NCI-H2171 (cell line): ENCODE measurements at places on chromosomes 6 and 20.

- no peak for DNase-seq
Measured at GRCh38 chr6:42274898-42275297, 57.2 kb upstream of the MRPS10 start.

GRCh38 chr6:116012951-116013350 lies 47.7 kb downstream of the FRK start:
- no peak for DNase-seq

GRCh38 chr6:163444077-163444476 lies 29.6 kb downstream of the QKI start:
- DNase-seq = no peak

DNA sequence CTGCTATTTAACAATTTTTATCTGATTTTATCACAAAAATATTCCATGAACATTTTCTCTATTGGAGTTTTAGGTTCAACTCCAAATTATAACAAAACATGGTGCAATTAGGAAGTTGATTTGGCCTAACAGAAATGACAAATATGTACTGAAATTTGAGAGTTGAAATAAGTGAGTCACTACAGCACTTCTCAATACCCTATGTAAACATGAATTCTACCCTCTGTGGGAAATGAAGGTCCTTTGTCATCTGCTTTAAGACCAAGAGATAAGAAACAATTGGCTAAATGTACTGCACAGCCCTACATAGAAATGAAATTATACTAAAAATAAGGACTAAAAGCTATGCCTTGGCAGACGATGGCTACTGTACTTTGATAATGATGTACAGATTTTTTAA lies 86.2 kb upstream of the BEND6 start:
- no peak for DNase-seq

GRCh38 chr6:122984393-122984792 lies 11.6 kb upstream of the CLVS2 start:
- DNase-seq = no peak

- DNase-seq = no peak
Measured at GRCh38 chr6:45969026-45969425, 46.6 kb downstream of the CLIC5 start.

DNA sequence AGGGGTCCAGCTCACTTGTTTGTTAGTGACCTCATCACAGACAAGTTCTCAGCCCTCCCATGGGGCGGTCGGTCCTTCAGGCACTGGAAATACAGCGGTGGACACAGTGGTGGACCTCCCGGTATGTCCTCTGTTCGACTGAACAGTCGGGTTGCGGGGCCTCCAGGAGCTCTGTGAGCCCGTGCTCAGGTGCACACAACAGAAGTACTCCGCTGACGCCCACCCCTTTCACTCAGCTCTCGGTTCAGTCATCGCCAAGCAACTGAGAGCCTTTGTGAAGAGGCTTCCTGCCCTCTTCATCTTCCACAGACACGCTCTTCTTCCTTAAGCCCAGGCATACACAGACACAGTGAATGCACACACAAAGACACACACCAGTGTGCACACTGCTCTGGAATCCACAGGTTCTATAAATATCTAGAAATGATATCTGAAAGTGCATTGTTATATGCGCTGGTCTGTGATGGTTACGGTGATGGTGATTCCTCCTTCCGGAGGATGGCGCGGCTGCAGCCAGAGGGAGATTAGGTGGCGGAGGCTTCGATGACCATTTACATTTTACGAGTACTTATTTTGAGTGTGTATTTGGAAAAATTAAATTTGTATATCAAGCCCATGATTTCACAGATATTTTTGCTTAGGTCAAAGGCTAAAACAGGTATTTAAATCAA lies 46.8 kb upstream of the BHLHE23 start:
- no peak for DNase-seq

GRCh38 chr6:157194643-157195042 lies 128.7 kb downstream of the TMEM242 start:
- no peak for DNase-seq

GRCh38 chr6:99353126-99353525 lies 3.7 kb upstream of the FAXC start:
- DNase-seq = no peak

DNA sequence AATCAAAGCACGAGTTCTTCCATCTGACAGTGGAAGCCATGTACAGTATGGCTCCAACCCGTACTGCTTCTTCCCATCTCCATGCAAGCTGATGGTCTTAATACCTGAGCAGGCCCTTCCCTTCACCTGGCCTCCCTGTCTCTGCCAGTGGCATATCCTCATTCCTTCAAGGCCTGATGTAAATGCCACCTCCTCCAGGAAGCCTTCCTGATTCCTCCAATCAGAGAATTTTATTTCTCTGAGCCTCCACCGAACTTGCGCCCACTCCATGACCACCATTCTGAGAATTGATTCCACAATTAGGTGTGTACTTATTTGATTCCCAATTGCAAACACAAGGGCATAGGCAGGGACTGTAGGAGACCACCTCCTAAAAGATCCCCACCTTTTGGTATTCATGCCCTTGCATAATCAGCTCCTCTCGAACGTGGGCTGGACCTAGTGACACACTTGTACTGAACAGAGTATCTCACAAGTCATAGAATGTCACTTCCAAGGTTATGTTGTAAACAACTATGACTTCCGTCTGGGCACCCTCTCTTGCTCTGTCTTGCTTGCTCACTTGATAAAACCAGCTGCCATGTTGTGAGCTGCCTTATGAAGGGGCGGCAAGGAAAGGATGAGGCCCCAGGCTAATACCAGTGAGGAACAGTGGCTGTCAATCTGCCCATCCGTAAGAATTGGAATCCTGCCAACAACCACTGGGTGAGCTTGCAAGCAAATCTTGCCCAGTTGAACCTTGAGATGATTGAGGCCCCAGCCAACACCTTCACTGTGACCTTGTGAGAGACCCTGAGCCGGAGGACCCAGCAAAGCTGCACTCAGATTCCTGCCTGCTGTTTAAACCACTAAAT lies 38.8 kb downstream of the CPNE5 start:
- no peak for DNase-seq

- DNase-seq = no peak
Measured at GRCh38 chr6:114733596-114733995, 390.8 kb upstream of the HS3ST5 start.

DNA sequence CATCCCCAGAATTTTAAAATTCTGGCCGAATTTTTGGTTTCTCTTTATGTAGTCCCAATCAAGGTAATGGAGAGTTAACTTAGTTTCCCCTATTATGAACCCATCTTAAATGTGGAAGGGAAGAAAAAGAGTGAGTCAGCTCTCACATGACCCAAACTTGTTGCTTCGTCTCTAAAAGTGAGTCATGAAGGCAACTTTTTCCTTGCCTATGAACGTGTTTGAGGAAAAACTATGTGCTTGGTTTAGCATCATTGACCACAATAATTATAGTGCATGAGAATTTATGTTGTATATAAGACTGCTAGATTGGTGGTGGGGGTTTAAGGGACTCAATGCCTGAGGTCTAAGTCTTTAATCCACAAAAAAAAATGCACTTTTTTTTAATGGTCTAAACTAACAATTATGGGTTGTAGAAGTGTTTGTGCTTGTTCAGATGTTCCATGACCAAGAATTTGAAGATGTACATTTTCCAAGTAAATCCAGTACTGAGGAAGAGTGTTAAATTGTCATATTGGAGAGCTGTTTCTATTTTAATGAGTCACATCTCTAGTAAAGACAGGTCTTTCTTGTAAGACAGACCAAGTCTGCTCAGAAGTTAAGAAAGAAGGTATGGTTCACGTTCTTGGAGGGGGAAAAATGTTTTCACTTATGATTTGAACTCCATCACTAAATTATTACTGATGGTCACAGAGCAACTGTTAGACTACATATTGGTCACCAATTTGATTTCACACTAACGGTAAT lies 409.9 kb upstream of the MARCKS start:
- DNase-seq = no peak
